Cortex of kidney (tissue), 1 donor: ENCODE measurements at places on chromosomes 16 and 17.

DNA sequence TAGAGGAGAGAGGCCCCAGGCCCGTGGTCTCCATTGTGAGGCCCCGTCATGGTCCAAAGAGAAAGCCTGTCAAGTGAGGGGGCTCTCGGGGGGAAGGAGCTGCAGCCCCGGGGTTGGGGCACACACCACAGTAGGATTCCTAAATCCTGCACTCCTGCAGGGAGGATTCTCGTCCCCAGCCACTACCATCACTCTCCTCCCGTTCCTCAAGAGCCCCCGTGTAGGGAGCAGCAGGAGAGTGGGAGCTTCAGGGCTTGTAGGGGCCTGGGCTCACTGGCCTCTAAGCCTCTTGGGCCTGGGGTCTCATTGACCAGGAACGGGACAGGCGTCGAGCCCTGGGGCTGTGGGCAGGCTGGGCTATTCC is 821 bp downstream of the C16orf86 start:
- DNase-seq: no peak

DNA sequence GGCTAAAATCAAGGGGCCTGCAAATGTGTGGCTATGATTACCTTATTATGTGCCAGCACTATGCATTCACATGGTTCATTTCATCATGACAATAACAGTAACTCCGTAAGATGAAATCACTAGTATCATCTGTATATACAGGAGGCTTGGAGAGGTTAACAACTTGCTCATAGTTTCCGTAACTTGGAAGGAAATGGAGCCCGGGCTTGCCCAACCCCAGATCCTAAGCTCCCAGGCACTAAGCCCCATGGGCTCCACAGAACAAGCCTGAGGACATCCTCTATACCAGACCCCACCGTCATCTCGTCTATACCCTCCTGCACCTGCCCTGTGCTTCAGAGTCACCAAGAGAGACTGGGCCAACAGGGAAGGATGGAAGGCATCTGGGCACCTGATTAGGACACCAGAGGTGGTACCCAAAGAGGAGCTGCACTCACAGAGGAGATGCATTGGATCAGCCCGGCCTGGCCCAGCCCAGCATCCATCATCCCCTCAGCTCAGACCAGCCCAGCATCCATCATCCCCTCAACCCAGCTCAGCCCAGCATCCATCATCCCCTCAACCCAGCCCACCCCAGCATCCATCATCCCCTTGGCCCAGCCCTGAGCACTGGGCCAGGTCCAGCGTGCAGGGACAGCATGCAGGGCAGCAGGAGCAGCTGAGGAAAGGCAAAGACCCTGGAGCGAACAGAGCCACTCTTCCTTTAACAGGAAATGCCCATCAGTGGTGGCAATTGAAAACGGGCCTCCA is 28.5 kb downstream of the NSMCE1 start:
- DNase-seq: no peak

- DNase-seq: no peak
Measured at GRCh38 chr17:43400943-43401717, 2.3 kb downstream of the ARL4D start.

DNA sequence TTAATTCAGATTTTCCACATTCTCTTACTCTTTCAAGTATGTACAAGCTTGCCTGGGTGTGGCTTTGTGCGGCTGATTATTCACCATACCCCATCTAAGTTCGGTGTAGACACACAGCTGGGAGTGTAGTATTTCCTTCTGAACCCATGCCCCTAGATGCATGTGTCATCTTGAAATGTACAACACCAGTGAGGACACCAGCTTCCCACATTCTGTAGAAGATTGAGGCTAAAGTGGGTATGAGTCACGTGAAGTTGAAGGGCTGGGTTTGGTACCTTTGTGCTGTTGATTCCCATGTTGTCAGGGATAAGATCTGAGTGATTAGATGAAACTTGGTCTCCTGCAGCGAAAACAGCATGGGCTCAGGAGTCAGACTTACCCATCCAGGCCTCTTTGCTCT is 14.6 kb upstream of the DHX8 start:
- no peak for DNase-seq

GRCh38 chr16:50999181-50999580 is 151.9 kb downstream of the SALL1 start:
- no peak for DNase-seq

DNA sequence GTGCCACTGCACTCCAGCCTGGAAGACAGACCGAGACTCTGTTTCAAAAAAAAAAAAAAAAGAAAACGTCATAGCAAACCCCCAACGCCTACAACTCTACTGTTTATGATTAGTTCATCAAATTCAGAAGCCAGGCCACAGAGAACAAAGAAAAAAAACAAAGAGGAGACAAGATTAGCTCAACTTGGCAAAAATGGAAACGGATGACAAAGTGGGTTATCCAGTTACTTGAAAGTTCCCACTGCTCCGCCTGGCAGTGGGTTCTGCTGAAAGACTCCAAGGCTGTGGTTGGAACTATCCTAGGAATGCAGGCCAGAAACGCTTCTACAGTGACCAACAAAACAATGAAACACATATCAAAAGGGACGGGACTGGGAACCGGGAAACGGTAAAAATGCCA is 53.1 kb downstream of the MRM3 start:
- DNase-seq: no peak

- no peak for DNase-seq
Measured at GRCh38 chr16:525520-526180, 1.9 kb upstream of the CAPN15 start.
